Stimulated activated CD8-positive, alpha-beta memory T cell treated with anti-CD3 and anti-CD28 coated beads, Interleukin-4, amount 100 ng/mL, for 1 hour (primary cell): ENCODE measurements at places on chromosomes 6 and 20.

DNA sequence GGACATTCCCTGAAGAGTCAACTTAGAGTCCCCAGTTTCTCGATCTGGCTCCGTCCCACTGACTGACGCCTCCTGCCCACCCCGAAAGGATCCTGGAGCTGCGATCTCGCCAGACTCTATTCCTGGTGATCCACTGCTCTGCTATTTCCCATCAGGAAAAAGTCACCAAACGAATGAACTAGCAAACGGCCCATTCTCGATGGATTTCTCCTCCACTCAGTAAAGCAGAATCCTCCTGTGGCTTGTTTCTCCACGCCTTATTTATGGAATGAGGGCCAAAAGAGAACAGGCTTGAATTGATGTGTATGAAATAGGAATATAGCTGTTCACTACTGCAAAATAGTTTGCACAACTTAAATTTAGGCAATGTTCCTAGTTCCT is 5.4 kb downstream of the NKX2-4 start:
- no peak for DNase-seq

DNA sequence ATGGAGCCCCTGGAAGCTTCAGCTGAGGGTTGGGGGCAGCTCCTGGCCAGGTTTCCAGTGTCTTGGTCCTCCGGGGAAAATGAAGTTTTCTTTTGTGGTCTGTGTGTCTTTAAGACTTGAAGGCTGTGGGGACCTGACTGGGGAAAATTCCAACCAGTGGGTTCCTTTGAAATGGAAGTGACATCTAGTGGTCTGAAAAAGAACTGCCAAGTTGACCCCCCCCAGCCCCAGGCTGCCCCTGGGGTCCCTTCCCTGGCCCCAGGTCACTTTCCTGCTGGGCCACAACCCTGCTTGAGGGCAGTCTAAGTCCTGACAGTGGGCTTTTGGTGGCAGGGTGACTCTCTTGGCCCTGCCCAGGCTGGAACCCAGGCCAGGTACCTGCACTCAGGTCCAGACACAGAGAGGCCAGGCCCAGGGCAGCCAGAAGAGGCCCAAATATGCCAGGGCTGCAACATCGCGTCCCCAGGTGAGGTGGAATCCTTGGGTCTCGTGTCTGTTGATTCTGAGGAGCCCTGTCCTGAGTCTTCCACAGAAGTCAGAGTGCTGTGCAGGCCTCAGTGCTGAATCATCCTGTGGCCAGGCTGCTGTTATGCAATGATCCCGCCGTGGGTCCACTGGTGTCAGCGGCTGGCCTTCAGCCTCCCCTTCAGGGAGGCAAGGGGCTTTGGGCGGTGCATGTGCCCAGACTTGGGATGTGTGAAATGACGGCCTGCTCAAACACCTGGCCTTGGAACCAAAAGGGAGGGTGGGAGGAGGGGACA is 68.4 kb downstream of the VEGFA start:
- DNase-seq: no peak

GRCh38 chr6:7112171-7112570 is 4.4 kb downstream of the RREB1 start:
- DNase-seq: no peak

DNA sequence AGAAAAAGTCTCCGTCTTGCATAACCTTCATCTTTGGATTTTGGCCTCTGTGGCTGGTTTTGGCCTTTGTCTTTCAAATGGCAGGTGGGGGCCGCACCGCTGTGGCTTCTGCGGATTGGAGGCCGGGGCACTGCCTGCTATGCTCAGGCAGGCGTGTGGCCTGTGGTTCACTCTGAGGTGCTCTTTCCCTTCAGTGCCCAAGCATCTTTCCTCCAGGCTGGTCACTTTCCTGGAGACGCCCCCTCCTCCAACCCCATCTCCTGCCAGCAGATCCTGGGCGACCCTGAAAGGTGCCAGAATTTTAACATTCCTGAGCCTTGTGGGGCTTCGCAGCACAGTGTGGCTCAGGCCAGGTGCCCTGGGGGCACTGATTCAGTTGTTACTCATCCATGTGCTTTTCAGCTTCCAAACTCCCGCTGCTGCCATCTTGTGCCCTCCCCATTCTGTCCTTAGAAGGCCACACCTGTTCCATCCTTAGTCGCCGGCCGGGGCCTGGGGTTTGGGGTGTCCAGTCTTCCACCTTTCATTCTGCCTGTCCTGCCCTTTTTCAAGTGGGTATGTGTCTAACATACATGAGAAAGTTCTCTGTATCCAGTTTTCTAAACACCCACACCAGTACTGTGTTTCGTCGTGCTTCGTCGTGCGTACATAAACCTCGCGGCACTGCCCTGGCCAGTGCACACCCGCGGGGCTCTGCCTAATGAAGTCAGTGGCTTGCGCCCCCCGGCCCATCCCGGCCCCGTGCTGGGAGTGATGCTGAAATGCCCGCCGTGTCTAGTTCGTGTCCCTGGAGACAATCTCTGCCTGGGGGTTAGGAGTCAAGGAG is 12.1 kb downstream of the SS18L1 start:
- DNase-seq: no peak

DNA sequence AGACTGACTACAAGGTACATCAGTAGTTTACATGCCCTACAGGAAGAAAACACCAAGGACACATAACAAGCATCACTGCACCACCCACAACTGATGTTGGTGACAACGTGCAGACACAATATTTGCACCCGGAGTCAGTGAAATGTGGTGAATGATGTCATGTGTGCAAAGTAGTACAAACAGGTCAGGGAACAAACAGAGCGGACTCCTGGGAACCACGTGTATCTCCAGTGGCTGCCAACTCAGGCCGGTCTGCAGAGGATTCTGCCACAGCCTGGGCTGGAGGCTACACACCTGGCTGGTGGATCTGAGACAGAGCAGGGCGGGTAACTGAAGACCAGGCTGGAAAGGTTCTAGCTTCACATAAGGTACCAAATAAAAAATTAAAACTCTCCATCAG is 28.2 kb upstream of the RPS6KA2 start:
- DNase-seq: no peak

DNA sequence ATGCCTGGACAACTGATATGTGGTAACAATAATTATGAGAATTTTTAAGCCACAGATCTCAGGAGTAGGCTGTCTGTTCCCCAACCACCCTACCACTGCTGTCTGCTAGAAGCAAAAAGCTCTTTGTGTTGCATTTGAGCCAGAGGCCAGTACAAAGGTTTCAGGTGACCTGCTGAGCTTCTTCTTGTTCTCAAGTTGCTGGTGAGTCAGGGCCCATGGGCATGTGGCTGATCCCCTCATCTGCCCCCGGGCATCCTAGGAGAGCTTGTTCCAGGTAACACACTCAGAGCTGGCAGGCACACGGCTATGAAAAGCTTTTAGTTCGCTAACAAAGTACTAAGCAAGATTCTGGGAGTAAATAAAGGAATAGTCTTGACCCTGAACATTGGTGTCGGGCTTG is 285.3 kb downstream of the CDC5L start:
- DNase-seq: no peak

DNA sequence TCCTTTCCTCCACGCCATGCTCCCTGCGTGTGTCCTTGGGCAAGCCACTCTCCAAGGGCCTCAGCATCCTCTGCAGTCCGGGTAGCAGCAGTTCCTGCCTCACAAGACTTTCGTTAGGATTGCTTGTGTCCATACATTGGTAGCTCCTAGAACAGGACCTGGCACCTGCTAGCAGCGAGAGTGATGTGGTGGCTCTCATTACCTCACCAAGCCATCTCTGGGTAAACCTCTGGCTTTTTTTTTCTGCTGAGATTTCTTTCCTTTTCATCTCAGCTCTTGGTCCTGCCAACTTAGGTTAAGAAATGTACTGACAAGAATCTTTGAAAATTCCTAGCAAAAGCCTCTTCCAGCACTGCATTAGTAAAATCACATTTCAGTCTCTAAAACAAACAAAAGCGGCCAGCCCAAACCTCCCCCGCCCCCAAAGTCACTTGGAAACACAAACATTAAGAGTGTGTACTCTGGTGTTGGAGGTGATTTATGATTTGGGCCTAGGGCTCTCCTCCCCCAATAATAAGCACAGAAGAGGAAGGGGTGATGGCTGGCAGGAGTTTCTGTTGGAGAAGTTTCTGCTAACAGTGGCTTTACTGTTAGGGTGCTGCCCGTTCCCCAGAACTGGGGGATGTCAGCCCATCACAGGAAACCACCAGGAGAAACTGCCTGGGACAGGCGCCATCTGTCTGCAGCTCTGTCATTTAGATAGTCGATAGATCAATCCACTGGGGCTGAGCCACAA is 199.2 kb downstream of the CD83 start:
- DNase-seq: no peak

GRCh38 chr6:32825966-32826365 is 9.2 kb upstream of the HLA-DOB start:
- DNase-seq: no peak

DNA sequence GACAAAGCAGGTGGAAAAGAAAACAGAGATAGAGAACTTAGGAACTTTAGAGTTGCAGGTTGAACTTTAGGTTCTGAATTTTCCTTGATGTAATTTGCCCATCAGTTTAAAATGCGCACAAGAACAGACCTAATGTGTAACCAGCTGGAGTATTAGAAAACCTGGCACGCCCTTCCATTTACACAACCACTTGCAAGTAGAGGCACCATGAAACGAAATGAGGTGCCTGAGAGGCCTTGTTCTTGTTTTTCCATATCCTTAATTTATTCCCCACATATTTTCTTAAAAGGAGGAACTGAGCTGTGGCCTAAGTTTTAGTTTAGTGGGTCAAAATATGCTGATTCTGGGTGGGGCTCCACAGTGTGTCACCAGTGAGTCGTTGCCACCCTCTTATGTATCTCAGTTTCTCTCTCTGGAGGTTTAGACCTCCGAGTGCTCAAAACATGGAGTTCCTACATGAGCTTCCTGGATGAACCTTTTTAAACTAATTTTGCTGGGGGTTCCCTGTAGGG is 17.2 kb upstream of the IL22RA2 start:
- DNase-seq: no peak

GRCh38 chr6:17417817-17418216 is 24.4 kb downstream of the CAP2 start:
- DNase-seq: no peak

DNA sequence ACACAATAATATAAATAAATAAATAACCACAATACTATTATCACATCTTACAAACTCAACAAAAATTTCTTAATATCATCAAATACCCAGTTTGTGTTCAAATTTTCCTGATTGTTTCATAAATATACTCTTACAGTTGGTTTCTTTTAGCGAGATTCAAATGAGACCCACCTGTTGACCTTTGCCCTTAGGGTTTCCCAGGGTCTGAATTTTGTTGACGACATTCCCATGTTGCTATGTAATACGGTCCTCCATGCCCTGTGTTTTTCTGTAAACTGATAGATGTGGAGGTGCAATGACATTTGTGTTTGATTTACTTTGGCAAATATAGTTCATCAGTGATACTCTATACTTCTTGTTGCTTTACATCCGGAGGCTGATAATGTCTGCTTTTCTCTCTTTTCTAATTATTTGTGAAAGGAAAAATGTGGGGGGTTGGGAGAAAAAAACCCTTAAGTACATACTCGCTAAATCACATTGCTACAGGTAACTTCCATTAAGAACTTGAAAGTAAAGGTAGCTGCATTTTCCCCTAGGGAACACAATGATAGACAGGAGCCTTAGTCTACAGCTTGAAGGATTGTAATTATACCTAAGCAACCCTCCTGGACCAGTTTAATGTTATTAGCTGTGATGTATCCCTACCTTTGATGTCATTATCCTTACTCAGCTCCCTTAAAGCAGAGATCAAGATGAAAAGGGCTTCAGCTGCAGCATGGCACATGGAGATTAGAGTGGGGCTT is 6.6 kb downstream of the MOG start:
- DNase-seq: no peak

GRCh38 chr20:46027245-46027853 is 1.7 kb upstream of the SLC12A5 start:
- no peak for DNase-seq

DNA sequence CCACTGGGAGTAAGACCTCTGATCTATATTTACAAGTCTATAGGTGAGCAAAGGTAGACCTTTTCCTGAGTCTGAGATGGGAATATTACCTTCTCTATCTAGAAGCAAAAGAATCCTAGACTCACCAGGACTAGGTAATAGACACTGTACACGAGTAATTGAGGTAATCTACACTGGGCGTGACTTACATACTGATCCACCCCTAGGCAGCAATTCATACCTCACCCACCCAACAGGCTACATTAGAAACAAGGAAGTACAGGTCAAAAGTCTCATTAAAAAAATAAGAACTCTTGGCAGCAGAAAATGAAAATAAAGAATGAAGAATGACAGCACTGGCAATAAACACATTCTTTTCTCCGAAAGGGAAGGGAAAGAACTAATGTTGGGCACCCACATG is 7.6 kb downstream of the CSNK2A1 start:
- no peak for DNase-seq

DNA sequence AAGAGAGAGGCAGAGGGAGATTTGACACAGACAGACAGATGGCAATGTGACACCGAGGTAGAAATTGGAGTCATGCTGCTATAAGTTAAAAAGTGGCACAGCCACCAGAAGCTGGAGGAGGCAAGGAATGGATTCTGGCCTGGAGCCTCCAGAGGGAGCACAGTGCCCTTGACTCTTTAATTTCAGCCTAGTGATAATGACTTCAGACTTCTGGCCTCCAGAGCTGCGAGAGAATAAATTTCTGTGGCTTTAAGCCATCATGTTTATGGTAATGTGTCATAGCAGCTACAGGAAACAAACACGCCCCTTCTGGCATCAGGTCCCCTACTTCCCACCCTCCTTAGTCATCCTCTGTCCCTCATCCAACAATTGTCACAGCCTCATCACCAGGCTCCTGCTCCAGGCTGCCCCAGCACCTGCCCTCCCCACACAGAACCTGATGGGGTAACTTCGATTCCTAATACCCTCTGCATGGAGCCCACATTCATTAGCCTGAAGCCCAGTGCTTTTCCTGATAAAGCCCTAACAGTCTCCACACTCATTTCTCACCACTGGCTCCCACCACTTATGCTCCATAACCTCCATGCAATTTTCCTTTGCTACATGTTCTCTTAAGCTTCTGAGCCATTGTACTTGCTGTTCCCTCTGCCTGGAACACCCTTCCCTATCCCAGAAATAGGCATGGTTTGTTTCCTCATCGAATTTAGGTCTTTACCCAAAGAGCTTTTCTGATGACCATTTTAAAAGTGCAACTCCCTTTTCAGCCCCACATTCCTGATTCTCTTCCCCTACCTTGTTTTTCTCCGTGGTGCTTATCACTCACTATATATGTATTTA is 69.7 kb upstream of the TOX2 start:
- no peak for DNase-seq

DNA sequence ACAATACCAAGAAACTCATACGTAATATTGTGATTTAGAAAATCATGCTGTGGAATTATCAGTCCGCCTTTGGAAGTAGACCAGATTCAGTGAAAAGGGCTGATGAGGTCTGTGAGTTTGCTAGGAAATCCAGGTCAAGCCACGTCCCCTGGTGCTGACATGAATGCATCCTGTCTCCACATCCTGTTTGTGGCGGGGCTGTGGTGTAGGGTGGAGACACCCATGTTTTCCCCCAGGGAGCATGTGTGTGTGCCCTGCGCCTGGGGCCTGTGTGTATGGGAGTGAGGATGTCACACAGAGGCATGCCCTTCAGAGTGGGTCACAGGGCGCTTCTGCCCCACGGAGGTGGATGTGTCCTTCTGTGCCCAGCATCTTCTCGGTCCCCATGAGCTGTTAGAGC is 109.1 kb downstream of the SASH1 start:
- DNase-seq: no peak
